Stimulated activated CD8-positive, alpha-beta memory T cell treated with anti-CD3 and anti-CD28 coated beads, Interleukin-4, amount 100 ng/mL, for 4 hours (primary cell): ENCODE measurements at places on chromosomes 7 and 10.

GRCh38 chr7:143265017-143265693 is 1.9 kb downstream of the GSTK1 start:
- DNase-seq, result no peak

GRCh38 chr7:108845951-108846350 is 276.3 kb downstream of the DNAJB9 start:
- DNase-seq, result no peak

DNA sequence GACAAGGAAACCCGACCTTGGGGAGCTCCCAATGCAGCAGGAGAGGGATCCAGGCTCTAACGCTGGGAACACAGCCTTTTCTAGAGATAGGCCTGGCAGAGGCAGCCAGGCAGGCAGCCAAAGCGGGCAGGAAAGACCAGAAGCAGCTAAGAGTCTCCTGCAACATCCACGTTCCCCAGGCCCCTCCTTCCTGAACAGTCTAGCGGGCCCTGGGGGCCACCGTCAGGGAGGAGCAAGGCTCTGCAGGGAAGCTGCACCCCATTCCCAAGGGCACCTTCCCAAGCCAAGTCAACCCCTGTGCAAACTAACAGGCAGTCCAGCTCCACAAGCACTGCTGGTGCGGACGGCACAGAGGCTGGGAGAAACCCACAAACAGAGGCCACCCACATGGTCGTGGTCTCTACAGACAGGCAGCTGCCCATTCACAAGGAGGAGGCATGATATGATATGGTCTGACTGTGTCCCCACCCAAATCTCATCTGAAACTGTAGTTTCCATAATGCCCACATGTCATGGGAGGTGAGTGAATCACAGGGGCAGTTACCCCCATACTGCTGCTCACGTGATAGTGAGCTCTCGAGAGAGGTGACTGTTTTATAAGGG is 115.7 kb downstream of the MAD1L1 start:
- DNase-seq, result no peak

- DNase-seq, result no peak
Measured at GRCh38 chr10:71283876-71284275, 35.2 kb upstream of the SLC29A3 start.

DNA sequence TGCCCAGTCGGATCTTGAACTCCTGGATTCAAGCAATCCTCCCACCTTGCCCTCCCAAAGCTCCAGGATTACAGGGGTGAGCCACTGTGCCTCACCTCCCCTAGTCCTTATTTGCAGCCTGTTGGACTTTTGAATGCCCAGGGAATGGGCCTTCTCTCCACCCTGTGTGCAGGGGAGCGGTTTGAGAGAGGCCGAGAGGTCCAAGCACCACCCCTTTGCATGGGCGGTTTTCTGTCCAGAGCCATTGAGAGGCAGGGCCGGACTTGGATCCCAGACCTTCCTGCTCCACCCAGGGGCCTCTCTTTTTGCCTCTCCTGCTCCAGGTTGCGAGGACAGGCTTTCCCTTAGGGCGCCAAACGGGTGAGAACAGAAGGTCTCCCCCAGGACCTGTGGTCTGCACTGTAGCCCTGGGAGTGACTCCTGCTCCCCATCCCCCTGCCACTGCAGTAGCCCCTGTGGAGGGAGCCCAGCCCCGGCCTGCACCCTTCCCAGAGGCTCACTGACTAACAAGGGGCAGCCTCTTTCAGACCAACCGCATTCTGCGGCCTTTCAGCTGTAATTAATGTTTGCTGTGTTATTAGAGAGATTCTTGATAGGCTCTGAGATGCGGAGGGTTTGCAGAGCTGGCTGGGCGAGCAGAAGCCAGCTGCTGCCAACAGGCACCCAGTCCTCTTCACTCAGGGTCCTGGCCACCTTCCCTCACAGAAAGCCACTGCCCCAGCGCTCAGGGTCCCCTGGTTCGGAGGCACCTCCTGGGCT is 57.9 kb downstream of the ELFN1 start:
- no peak for DNase-seq

- DNase-seq, result no peak
Measured at GRCh38 chr10:76306856-76307255, 875.4 kb downstream of the LRMDA start.

- no peak for DNase-seq
Measured at GRCh38 chr10:104033401-104033930, 52.2 kb downstream of the COL17A1 start.

DNA sequence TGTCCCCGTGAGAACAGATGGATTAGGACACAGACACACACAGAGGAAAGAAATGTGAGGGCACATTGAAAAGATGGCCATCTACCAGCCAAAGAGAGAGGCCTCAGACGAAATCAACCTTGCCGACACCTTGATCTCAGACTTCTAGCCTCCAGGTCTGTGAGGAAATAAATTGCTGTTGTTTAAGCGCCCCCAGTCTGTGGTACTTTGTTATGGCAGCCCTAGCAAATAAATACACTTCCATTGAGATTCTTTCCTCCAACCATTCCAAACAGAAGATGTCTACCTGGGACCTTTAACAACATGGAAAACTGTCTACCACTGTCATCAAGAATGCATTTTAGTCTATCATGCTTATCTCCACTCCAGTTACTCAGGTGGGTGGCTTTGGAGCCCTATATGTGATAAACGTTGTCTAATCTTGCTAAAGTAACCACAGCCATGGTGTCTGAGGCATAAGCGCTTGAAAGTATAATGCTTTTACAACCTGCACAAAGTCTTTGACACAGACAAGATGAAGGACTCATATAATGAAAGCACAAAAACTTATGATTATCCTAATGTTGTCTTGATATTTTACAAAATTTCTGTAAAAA is 244.3 kb downstream of the MTERF1 start:
- DNase-seq, result no peak

DNA sequence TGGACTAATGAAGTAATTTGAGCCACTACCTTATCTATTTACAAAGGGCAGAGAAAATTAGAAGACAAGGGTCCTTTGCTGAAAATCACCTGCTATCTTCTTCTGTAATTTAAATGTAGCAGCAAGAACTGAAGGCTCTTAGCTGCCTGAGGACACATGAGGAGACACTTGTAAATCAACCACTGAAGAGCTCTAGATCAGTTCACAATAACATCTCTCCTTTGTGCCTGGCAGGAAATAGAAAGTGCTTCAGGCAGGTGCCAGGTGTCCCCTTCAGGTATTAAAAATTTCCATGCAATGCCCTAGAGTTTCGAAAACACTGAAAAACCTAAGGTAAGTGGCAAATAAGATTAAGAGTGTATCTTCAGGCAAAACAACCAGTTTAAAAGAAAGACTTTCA is 474.6 kb downstream of the GRM8 start:
- no peak for DNase-seq

DNA sequence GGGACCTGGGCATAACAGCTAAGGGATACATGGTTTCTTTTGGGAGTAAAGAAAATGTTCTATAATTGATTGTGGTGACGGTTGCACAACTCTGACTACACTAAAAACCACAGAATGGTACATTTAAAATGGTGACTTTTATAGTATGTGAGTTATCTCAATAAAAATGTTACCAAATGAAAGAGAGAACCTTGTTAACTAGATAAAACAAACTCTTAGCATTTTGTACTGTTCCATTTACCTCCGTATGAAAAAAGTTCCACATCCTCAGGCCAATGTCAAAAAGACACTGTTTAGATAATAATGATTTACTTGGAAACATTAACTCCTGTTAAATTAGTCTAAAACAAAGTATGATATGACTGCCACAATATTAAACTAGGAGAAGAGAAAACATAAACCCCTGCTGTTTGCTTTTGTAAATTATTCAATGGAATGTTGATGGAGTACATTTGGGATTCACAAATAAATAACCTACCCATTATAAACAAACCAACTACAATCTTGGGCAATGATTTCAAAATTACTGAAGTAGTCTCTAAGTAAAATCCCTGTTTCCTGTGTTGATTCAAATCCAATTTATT is 60.7 kb downstream of the SMURF1 start:
- DNase-seq, result no peak

GRCh38 chr10:111821871-111822270 is 361.7 kb downstream of the GPAM start:
- DNase-seq, result no peak

DNA sequence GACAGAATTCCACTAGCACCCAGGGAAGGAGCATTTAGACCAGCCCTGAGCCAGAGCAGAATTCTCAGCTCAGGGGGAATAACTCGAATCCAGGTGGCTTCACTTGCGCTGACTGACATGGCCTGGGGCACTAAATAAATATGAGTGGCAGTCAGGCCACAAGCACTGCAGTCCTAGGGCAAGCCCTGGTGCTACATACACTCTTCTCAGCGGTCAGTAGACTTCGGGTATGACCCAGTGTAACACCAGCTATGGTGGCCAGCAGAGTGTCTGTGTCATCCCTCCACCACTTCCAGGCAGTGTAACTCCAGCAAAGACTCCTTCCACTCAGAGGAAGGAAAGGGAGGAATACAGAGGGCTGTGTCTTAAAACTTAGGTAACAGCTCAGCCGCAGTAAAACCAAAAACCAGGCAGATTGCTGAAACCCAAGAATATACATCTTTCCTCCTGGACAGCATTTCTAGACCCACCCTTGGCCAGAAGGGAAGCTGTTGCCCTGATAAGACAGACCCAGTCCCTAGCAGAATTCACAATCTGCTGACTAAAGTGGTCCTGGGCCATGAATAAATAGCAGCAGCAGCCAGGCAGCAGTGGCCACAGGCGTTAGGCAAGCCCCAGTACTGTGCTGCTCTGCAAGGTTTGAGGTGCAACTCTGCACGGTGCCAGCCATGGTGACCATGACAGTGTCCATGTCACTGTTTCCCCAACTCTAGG is 77.0 kb downstream of the SNX13 start:
- DNase-seq, result no peak

DNA sequence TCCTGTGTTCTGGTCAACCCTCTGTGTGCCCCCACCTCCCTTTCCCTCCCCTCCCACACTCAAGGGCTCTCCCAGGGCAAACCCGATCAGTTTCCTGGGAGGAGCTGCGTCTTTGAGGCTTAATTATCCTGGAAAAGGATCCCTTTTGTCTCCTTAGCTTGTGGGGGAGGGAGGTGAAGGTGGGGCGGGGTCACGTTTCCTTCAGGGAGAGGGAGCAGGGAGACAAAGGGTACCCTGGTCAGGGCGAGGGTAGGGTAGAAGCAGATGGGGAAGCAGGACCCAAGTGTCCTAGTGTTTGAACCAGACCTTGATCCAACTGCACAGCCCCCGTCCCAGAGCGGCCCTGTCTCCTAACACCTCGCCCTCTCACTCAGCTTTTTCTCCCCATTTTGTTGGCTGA is 90.1 kb downstream of the HIF1AN start:
- DNase-seq, result no peak

DNA sequence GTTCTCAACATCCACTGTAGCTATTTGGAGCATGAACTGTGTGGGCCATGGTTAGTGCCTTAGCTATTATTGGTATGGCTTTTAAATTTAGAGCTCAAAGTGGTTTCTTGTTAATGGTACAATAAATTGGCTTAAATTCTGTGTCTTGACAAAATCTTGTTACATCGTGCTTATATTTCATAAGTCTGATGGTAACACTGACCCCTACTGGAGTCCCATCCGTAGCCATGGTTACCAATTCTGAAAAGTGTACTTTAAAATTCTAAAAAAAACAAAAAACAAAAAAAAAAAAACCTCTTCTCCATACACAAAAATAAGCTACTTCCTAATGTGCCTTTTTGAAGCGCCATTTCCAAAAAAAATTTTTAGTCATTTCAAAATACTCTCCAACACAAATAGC is 6.4 kb upstream of the RPP30 start:
- no peak for DNase-seq

DNA sequence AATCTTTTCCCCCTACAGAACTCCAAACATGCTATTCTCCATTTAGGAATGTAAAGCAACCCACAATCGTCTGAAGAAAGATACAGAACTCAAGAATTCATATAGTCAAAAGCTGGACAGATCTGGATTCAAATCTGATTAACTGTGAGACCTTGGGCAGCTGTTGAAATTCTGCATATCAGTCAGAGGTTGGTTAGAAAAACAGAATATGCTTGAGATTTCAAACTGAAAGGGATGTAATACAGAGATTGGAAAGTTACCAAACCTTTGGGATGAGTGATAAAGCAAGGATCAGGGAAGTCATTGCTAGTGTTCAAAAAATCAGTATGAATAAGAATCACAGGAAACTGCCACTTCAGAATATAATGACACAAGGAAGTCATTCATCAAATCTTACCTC is 406.6 kb downstream of the HTR7 start:
- DNase-seq, result no peak

GRCh38 chr10:8054494-8055407 is at the start of gene GATA3:
TSS of gene GATA3 (plus strand) at chr10:8054688. CDS start at chr10:8055656, 968 bp downstream.
- DNase-seq, result peak; percentile 60

DNA sequence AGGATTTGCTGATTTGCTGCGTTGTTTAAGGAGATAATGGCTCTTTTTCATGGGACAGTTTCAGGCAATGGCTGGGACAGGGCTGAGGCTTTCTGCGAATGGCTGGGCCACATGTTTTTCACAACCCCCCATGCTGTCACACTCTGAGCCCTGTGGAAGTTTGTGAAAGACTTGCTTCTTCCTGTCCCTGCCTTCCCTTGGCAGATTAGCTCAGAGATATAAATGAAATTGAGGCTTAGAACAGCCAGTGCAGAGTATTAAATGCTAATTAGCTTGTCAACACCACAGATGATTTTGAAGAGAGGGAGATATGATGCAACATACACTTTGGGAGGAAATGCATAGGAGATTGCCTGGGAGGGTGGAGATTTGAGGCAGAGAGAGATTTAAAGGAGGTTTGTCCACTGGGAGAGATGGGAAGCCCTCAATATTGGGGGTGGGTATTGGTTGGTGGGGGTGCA is 232.0 kb downstream of the SH2D4B start:
- DNase-seq, result no peak

DNA sequence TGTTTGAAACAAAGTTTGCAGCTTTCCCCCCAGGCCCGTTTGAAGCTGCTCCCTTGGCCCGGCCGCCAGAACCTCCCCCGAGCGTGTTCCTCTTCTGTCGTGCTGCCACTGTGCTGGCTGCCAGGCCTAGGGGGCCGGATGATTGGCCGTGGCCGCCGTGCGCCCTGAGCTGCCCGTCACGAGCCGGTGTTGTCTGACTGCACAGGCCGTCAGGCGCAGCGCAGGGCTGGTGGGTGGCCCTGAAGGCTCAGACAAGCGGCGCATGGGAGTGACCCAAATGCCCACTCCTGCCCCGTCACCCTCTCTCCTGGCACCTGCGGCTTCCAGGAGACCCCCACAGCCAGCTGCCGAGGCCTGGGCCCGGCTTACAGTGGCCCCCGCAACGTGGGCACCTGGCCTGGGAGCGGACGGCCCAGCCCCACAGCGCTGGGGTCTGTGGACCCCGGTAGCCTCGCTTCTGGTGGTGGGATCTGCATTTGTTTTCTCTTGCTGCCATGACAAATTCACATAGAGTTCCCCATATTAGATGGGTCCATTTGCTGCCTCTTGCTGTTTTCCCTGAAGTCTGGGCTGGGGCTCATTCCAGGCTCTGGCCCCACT is 13.1 kb downstream of the JAKMIP3 start:
- no peak for DNase-seq

DNA sequence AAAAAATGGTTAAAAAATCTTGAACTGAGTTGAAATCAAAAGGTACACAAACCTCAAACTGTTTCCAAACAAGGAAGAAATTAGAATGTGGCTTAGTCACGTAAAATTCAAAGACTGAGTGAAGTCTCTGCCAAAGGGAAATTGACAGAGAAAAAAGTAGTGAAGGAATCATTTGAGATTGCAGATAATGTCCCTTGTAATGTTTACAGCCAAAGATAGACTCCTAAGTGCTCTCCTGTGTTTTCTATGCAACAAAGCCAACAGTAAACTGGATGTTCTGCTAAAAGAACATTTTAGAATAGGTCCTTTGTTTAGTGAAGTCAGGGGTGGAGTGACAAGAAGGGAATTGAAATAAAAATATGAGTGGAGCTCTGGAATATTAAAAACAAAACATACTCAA is 117.9 kb downstream of the ITGA8 start:
- DNase-seq, result no peak
